Smooth muscle cell of trachea (primary cell): ENCODE measurements at places on chromosomes 1 and 21. TPM values are rescaled to one million over a fixed set of nuclear protein-coding genes. Genes with fewer than 3 reads are reported as not detected.

Gene KRTAP22-1
- total RNA-seq: not detected in 2 replicates

Gene FHAD1
- total RNA-seq: 0.33 and 0.44 TPM in 2 replicates

Gene ATP1A4
- total RNA-seq: not detected in 2 replicates

Gene S100B
- 0.29 TPM in 1 of 2 replicates, not detected in the other for total RNA-seq

Gene PLD5
- total RNA-seq: 0.15 TPM in 1 of 2 replicates, not detected in the other

Gene SMCP
- not detected in 2 replicates for total RNA-seq

Gene ANGPTL3
- not detected in 2 replicates for total RNA-seq

Gene LIPI
- total RNA-seq: not detected in 2 replicates

Gene ELAPOR1
- total RNA-seq: 0.15 and 0.33 TPM in 2 replicates

Gene LCE1C
- total RNA-seq: not detected in 2 replicates

Gene RIPPLY3
- total RNA-seq: not detected in 2 replicates

Gene TEKT2
- 0.15 and 0.33 TPM in 2 replicates for total RNA-seq

Gene CFAP107
- total RNA-seq: under 0.01 TPM in 1 of 2 replicates, not detected in the other

Gene SYTL1
- total RNA-seq: 0.15 and 0.17 TPM in 2 replicates

Gene TBX15
- total RNA-seq: under 0.01 TPM in 1 of 2 replicates, not detected in the other

Gene TARS2
- total RNA-seq: 19.3 and 27.0 TPM in 2 replicates

Gene AMPD1
- total RNA-seq: not detected in 2 replicates

Gene TNFSF4
- total RNA-seq: 0.87 and 1.2 TPM in 2 replicates

Gene AMY1C
- total RNA-seq: not detected in 2 replicates

Gene RGS8
- total RNA-seq: under 0.01 TPM in 1 of 2 replicates, not detected in the other

Gene MYOM3
- total RNA-seq: not detected in 2 replicates

Gene REG4
- total RNA-seq: not detected in 2 replicates

Gene CFHR3
- total RNA-seq: not detected in 2 replicates

Gene LRRC38
- not detected in 2 replicates for total RNA-seq

Gene RPTN
- total RNA-seq: not detected in 2 replicates

Gene COL9A2
- 2.5 and 7.1 TPM in 2 replicates for total RNA-seq

Gene ADAMTSL4
- 21.5 and 30.8 TPM in 2 replicates for total RNA-seq

Gene CSMD2
- total RNA-seq: 2.2 and 5.0 TPM in 2 replicates

Gene RHBDL2
- 0.73 and 0.83 TPM in 2 replicates for total RNA-seq

Gene CADM3
- total RNA-seq: not detected in 2 replicates

Gene NSUN4
- total RNA-seq: 14.2 and 15.4 TPM in 2 replicates

Gene TNNI3K
- 1.7 and 1.8 TPM in 2 replicates for total RNA-seq
